ENCODE measurements at places on chromosomes 5 and 9. TPM values are rescaled to one million over a fixed set of nuclear protein-coding genes. Genes with fewer than 3 reads are reported as not detected.

ADGRV1 gene
- total RNA-seq = 0.05 TPM

TBC1D13 gene
- 21.2 TPM for total RNA-seq

PDCD1LG2 gene
- 1.4 TPM for total RNA-seq

PCSK1 gene
- total RNA-seq = not detected

C7 gene
- total RNA-seq = not detected

PCDHA12 gene
- total RNA-seq = not detected
